ENCODE measurements at places on chromosomes 12 and 14.

GRCh38 chr14:73289308-73289707, 52.0 kb downstream of the PAPLN start:
- DNase-seq = no peak

GRCh38 chr14:64702493-64703394, 1.5 kb upstream of the PLEKHG3 start:
- DNase-seq = no peak

DNA sequence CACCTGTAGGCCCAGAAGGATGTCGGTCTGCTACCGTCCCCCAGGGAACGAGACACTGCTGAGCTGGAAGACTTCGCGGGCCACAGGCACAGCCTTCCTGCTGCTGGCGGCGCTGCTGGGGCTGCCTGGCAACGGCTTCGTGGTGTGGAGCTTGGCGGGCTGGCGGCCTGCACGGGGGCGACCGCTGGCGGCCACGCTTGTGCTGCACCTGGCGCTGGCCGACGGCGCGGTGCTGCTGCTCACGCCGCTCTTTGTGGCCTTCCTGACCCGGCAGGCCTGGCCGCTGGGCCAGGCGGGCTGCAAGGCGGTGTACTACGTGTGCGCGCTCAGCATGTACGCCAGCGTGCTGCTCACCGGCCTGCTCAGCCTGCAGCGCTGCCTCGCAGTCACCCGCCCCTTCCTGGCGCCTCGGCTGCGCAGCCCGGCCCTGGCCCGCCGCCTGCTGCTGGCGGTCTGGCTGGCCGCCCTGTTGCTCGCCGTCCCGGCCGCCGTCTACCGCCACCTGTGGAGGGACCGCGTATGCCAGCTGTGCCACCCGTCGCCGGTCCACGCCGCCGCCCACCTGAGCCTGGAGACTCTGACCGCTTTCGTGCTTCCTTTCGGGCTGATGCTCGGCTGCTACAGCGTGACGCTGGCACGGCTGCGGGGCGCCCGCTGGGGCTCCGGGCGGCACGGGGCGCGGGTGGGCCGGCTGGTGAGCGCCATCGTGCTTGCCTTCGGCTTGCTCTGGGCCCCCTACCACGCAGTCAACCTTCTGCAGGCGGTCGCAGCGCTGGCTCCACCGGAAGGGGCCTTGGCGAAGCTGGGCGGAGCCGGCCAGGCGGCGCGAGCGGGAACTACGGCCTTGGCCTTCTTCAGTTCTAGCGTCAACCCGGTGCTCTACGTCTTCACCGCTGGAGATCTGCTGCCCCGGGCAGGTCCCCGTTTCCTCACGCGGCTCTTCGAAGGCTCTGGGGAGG, at the start of gene LTB4R:
TSS of gene LTB4R (plus strand) at position 857 of the 959 bp plus-strand sequence. CDS start 4,150 bp downstream, outside the sequence.
- no peak for DNase-seq

DNA sequence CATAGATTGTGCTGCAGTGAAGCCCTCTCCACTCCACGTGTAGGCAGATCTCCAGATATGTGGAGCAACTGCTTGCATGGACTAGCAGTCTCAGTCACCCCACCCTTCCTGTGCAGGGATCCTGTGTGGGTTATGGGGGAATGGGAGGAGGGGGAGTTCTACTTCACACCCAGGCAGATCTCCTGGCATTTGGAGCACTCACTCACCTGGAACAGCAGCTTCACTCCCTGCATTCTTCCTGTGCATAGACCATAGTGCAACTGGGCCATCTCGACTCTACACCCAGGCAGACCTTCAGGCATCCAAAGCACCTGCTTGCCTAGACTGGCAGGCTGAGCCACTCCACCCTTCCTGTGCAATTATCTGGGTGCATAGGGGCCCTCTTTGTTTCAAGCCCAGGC, 96.0 kb upstream of the PCED1B start:
- no peak for DNase-seq

GRCh38 chr14:104184911-104185499, 46.6 kb downstream of the KIF26A start:
- DNase-seq = no peak

DNA sequence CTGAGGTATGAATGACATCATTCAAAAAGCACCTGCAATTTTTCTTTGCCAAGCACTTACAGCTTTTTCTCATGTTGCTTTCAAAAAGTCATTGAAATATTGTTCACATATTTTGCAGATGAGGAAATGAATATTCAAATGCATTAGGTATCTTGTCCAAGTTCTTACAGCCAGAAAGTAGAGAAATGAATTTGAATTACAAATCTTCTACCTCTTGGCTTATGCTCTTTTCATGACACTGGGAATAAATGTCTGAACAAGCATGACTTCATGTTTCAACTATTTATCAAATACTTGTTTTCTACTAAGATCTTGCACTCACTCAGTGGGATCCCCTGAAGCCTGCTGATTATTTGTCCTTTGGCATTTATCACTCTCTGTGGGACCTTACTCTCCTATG, 267.2 kb upstream of the BTG1 start:
- no peak for DNase-seq

DNA sequence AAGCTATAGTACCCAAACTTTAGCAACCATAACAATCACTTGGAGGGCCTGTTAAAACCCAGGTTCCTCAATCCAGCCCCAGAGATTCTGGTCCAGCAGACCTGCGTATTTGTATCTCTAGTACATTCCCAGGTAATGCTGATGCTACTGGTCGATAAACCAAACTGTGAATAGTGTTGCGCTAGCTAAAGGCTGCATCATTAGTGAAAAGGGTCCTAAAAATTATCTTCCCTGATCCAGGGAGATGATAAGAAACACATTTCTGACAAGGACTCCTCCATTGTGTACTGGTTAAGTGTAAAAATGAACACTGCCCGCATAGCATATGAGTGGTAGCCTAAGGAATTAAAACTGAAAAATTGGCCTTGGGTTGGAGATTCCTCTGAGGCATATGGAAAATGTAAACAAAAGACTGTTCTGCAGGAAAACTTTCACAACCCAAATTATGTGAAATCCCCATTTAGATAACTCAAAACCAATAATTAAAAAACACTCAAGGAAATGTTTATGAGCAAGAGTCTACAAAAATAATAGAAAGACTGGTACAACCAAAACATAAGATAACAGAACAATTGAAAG, 322.7 kb downstream of the CEP128 start:
- DNase-seq = no peak

DNA sequence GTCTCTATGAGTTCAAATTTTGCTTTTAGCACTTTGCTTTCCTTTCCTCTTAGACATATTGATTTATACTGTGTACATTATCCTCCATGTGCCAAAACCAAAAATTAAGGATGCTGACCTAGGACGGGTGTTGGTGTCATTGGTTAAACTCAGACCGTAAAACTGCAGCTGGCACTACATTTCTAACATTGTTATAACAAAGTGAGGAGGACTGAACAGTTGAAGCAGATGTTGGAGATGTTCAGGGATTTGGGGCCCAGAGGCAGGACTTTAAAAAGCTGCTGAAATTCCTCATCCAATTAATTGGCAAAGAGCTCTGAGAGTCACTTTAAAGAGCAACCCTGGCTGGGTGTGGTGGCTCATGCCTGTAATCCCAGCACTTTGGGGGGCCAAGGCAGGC, 72.4 kb downstream of the TMTC1 start:
- DNase-seq = no peak

- DNase-seq = no peak
Measured at GRCh38 chr14:104855532-104856090, 9.5 kb upstream of the CEP170B start.

DNA sequence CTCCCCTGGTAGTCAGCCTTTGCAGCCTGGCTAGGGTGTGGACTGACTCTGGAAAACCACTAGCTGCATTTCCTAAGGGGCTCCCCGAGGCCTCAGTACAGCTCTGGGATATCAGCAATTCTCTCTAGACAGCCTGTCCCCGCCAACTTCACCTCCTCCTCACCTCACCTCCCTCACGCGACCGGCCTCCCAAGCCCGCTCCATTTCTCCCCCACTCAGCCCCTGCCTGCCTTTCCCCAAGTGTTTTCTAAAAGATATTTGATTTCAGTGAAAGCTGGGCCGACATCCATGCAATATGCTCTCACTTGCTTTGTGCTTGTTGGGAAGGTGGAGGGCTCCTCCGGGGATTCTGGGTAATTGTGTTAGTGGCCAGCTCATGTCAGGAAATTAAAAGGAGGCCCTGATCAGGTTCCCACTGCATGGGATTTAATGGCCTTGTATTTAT, 91.8 kb downstream of the ESRRB start:
- no peak for DNase-seq

DNA sequence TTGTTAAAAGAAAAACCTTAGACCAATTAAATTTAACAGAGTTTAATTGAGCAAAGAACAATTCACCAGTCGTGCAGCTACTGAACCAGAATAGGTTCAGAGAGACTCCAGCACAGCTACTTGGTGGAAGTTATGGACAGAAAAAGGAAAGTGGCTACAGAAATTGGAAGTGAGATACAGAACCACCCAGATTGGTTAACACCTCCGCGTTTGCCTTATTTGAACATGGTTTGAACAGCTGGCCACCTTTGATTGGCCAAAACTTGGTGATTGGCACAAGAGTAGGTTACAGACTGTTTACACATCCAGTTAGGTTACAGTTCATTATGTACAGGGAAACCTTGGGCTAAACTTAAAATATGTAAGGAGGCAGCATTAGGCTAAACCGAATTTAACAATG, 54.9 kb downstream of the SRGAP1 start:
- no peak for DNase-seq

GRCh38 chr12:76549131-76549530, 10.4 kb downstream of the OSBPL8 start:
- DNase-seq = no peak

DNA sequence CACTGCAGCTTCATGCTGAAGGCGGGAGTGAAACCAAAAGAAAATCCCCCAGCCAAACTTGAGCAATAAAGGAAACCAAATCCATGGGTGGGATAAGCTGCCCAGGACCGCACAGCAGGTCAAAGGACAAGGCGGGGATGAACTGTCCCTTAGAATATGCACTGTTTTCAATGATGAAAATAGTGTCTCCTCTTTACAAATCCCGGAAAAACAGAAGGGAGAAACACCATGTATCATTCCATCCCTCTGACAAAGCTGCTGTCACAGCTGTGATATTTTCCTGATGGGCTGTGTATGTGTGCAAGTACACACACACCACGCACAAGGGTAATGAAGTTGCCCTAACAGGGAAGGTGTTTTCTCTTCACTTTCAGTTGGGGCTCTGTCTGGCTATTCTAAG, 70.3 kb downstream of the ACTN1 start:
- no peak for DNase-seq

- no peak for DNase-seq
Measured at GRCh38 chr12:67434671-67435370, 165.7 kb downstream of the CAND1 start.

- DNase-seq = no peak
Measured at GRCh38 chr14:100323121-100323941, at the start of gene SLC25A47. Gene SLC25A47, plus strand, starts transcription at chr14:100323339. Its CDS starts 76 bp downstream, at chr14:100323415.

DNA sequence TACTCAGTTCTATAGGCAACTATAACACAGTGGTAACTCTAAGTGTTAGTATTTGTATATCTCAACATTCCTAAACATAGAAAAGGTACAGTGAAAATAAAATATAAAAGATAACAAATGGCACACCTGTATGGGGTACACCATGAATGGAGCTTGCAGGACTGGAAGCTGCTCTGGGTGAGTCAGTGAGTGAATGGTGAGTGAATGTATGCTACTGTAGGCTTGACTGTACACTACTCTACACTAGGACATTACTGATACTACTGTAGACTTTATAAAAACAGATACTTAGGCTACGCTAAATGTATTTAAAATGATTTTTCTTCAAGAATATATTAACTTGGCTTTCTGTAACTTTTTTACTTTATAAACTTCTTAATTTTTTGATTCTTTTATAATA, 25.5 kb downstream of the TEAD4 start:
- DNase-seq = no peak

GRCh38 chr14:101228949-101229541, 325.5 kb upstream of the RTL1 start:
- DNase-seq = no peak

- no peak for DNase-seq
Measured at GRCh38 chr14:96146131-96146771, 58.4 kb upstream of the BDKRB2 start.

DNA sequence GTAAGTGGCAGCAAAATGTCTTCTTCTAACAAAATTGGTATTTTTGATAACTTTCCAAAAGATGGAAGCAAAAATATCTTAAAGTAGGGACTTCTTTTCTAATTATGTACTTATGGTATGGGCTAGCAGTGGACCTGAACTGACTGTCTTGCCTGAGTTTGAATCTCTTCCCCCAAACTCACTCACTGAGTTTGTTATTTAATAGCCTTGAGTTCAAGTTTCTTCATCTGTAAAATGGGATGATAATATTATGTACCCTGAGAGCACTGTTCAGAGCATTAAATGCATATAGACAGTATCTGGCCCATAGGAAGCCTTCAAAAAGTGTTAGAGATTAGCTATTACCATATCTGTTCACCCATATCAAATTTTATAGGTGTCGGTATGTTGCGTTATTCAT, 210.4 kb upstream of the NUDT4 start:
- DNase-seq = no peak

DNA sequence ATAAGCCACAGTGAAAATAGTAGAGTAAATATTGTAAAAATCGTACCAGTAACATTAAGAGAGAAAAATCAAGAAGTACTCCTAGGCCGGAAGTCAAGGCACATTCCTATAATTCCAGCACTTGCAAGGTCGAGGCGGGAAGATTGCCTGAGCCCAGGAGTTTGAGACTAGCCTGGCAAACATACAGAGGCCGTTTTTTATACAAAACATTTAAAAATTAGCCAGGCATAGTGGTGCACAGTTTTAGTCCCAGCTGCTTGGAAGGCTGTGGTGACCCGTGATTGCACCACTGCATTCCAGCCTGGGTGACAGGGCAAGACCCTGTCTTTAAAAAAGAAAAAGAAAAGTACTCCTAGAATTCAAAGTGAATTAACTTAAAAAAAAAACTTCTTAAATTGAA, 341.8 kb downstream of the C12orf50 start:
- no peak for DNase-seq

- no peak for DNase-seq
Measured at GRCh38 chr14:22468830-22469229, 120.2 kb downstream of the DAD1 start.

- no peak for DNase-seq
Measured at GRCh38 chr14:34718750-34719304, 4.4 kb upstream of the CFL2 start.

DNA sequence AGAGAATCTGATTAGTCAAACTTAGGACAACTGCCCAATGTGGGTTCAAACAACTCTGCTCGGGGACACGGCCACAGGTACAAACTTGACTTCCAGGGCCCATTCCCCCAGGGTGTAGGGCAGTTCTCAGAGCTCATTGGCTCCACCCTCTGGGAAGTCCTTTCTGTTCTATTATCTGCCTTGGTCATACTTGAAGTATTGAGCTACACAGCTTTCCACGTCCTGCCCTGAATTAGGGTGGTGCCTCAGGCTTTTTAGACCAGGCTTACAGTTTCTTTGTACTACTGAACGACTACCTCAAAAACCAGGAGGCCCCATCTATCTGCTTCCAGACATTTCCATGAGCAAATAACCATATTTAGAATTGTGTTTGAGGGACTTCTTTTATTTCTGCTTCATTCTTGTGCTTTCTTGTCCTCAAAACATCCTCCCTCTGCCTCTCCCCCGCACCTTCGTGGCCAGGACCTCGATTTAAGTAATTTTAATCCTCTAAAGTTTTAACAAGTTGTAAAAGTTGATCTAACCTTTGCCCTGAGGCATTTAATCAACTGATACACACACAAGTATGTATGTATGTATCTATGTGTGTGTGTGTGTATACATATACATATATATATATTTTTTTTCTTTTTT, 281.7 kb upstream of the AMIGO2 start:
- no peak for DNase-seq

Data from cortex of kidney (tissue), 1 donor.